Stimulated activated CD8-positive, alpha-beta memory T cell treated with anti-CD3 and anti-CD28 coated beads, Interleukin-7, amount 100 ng/mL, for 1 hour (primary cell): ENCODE measurements at places on chromosomes 16 and 17.

- no peak for DNase-seq
Measured at GRCh38 chr17:64200080-64201032, 62.7 kb downstream of the TEX2 start.

GRCh38 chr16:79001156-79001967 is 599.2 kb downstream of the MAF start:
- DNase-seq, result no peak

- DNase-seq, result no peak
Measured at GRCh38 chr17:64639516-64639915, 22.6 kb downstream of the SMURF2 start.

DNA sequence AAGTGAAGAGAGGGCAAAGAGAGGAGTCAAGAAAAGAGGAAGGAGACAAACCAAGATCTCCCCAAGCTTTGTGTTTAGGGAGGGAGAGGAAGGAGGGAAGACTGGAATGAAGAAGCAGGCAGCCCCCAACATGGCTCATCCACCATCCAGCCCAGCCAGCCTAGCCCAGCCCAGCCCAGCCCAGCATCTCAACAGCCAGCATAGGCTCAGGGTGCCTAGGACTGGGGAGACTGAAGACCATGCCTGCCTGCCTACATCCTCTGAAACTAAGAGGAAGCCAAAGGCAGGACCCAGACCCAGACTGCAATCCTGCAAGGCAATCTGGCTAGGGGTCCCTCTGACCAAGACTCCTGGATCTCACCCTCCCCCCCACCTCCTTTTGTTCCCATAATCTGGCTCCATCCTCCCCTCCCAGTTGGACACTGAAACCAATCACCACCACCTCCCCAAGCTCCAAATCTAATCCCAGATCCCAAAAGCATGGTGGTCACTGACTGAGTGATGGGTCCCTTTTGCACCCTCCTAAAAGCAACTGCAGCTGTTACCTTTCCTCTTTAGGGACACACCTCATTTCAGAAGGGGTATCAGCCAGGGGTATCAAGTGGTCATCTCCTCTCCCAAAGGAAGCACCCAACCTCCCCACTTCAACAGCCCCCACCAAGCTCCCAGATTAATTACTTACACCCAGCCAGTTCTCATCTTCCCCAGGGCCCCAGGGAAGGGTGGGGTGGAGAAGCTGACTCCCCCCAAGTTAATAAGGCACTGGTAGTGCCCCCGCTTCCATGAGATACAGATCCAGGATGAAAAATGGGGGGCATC is 1.2 kb downstream of the HDAC5 start:
- no peak for DNase-seq

GRCh38 chr16:77211880-77212740 is 12.9 kb downstream of the SYCE1L start:
- DNase-seq, result peak; percentile 34

- no peak for DNase-seq
Measured at GRCh38 chr17:33050611-33051140, 59.0 kb downstream of the SPACA3 start.

- DNase-seq, result no peak
Measured at GRCh38 chr17:74520790-74521480, 10.3 kb downstream of the CD300LB start.

GRCh38 chr17:76918811-76919210 is 50.6 kb downstream of the MGAT5B start:
- no peak for DNase-seq

DNA sequence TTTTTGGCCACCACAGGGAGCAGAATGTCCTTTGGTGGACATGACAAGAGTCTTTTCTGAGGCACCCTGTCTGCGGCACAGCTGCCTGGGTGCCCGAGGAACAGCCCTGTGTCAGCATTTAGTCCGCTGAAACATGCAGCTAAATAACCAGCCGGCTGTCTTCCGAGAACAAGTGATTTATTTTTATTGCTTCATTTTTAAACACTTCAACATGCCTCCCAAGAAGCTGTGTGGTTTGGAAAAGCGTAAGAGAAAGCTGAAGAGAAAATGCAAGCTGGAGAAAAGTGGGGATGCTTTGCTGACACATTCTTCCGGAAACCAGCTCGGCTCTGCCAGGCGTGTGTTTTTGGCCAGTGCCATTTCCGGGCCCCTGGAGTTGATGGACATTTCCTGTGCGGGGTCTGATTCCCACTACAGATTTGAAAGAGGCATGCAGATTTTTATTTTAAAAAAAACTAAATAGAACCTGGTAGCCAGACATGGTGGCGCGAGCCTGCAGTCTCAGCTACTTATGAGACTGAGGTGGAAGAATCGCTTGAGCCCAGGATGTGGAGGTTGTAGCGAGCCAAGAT is 94.7 kb downstream of the SEC14L1 start:
- DNase-seq, result no peak

DNA sequence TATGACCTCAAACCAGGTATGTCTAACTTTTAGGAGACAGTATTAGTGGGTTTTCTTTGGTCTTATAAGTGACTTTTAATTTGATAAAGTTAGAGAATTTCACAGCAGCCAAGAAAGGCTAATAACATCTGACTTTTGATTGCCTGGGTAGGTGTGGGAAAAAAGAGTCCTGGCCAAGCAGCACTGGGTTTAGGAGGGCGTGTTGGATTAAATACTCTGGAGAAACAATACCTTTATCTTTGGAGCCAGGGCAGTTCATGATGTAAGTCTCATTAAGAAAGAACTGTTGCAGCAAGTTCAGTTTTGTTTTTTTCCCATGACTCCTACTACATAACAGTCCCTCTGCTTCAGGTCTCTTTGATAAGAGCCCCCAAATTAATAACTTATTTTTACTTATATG is 26.7 kb upstream of the MRC2 start:
- DNase-seq, result no peak

GRCh38 chr16:17395849-17396480 is 74.8 kb downstream of the XYLT1 start:
- DNase-seq, result no peak
